ENCODE measurements at places on chromosomes 2 and 18.
A peak's percentile ranks its signal among the peaks of the same experiment; 100 is the strongest.

GRCh38 chr2:127196998-127197397 lies 23.1 kb downstream of the CYP27C1 start:
- no peak for DNase-seq

DNA sequence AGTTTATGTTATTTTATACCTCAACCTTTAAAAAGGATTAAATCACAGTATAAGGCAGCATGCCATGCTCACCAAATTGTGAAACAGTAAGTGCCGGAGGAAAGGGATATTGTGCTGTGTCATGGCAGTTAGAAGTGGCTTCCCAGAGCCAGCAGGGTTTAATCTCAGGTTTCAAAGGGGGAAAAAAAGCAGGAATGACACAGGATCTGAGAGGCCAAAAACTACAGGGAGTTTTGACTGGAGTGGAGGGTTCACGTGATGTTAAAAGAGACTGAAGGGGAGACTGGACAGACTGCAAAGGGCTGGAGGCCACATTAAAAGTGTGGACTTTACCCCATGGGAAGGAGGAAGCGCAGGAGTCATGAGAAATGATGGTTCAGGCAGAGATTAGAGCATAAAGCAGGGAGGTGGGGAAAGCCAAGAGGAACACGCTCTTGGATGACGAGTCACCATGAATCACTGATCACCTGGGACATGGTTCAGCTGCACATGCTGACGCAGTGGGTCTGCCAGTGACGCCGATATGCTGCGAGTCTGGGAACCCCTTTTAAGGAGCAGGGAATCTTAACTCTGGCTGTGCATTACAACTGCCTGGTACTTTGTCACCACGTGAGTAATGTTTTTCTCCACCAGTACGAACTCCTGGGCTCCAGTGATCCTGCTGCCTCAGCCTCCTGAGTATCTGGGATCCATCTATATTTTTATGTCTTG lies 6.1 kb downstream of the CHMP1B start:
- DNase-seq, result no peak

- no peak for DNase-seq
Measured at GRCh38 chr2:219335373-219335786, 2.8 kb upstream of the RESP18 start.

DNA sequence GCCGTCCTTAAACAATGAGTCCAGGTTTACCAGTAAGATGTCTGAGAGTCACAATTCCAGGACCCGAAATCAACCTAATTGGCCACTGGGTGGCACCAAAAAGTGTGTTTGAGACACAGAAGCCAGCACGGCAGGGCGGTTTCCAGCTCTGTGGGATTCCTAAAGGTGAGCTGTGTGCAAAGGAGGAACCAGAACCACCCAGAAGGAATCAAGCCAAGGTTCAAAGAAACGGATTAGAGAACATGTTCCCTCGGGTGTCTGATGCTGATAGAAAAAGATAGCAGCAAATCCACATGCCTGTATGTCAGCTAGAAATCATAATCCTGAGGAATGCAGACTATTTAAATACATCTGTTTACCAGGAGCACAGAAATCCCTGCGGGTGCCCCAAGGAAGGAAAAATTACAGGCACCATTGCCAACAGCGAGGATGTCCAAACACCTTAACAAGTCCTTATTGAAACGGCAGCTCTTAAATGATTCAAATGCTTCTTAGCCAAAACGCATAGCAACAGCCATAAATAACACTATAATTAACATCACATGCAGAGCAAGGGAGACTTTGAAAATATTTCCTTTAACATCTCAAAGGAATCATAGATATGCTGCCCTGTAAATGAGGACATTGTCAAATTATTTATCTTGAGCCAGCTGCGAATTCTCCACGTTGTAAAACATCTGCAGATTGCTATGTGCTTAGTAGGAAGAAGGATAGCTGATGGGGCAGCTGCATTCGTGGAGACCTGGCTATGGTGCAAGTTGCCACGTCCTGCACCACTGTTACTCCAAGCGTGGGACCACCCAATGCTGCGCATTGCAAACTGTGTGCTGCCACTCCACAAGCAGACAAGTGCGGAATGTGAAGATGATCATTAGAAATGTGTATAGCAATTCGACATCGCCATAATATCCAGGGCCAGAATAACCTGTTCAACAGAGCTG lies 318.7 kb upstream of the NCKAP5 start:
- DNase-seq, result peak; percentile 22

DNA sequence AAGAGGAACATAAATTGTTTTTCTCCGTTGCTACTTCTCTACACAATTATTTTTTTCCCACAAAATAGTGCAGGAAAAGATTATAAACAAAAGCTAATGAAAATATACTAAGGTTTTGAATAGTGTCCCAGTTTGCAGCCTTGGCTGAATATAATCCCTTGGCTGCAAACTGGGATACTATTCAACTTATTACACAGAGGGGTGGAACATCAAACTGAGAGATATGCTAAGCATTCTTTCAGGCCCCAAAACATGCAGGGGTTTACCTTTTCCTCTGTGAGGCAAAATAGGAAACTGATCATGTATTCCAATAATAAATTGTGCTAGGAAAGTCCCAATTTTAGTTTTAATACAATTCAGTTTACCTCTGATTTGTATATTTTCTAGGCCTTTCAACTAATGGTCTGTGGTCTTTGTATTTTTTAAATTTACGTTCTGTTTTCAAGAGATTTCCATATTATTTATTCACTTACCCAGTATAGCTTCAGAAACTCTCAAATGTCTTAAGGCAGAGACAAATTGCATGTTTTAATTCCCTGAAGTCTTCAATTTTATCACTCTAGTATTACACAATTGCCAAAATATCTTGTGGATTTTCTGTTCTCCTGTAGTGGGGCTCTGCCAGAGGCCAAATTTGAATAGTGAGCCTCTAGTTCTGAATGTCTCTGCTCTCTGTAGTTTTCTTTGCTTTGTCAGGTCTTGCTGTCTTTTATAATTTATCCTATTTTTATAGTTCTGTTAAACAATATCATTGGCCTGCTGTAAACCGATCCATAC lies 63.9 kb downstream of the PPP1R1C start:
- no peak for DNase-seq

GRCh38 chr2:48199070-48199469 lies 292.8 kb upstream of the FBXO11 start:
- no peak for DNase-seq

DNA sequence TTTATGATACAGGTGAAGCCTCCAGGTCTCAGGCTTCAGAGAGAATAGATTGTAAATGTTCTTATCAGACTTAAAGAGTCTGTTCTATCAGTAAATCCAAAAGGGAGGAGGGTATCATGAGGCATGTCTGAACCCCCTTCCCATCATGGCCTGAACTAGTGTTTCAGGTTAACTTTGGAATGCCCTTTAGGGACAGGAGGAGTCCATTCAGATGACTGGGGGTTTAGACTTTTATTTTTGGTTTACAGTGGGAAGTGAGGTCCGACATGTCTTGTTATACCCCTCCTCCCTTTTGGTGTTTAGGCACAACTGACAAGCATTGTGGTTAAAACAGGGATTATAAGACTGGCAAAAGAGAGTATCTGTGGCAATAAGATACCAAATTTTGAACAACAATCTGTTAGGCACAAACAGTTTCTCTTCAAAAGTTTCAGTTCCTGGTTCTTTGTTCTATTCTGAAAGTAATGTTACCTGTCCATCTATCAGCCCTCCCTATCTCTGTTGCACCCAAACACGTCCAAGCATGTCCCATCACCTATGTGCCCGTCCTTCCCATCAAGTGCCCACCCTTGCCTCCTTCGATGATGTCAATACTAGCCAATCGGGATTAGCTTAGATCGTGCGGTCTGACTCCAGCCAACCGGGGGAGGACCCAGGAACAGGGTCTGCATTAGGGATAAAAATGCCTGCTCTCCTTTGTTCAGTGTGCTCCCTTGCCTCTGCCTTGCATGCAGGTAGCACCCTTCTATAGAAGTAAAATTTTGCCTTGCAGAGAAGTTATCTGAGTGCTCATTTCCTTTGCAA lies 16.4 kb downstream of the TCF23 start:
- no peak for DNase-seq

DNA sequence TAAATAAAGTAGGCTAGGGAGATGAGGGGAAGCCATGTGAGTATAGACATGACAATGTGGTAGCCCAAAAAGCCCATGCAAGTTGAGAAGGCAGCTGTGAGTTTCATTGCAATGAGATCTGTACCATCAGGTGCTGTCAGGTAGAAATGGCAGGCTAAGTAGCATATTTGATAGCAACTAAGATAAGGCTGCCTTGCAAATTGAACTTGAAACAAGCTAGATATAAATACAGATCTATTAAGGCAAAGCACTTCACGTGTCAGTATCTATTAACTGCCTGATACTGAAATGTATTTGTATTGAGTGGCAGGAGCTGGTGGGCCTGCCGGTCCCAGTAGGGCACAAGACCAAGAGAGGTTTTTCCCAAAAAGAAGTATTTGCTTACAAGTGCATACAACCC lies 419.9 kb downstream of the TDRD15 start:
- no peak for DNase-seq

GRCh38 chr18:11383381-11383780 lies 226.0 kb upstream of the SLC35G4 start:
- DNase-seq, result no peak

DNA sequence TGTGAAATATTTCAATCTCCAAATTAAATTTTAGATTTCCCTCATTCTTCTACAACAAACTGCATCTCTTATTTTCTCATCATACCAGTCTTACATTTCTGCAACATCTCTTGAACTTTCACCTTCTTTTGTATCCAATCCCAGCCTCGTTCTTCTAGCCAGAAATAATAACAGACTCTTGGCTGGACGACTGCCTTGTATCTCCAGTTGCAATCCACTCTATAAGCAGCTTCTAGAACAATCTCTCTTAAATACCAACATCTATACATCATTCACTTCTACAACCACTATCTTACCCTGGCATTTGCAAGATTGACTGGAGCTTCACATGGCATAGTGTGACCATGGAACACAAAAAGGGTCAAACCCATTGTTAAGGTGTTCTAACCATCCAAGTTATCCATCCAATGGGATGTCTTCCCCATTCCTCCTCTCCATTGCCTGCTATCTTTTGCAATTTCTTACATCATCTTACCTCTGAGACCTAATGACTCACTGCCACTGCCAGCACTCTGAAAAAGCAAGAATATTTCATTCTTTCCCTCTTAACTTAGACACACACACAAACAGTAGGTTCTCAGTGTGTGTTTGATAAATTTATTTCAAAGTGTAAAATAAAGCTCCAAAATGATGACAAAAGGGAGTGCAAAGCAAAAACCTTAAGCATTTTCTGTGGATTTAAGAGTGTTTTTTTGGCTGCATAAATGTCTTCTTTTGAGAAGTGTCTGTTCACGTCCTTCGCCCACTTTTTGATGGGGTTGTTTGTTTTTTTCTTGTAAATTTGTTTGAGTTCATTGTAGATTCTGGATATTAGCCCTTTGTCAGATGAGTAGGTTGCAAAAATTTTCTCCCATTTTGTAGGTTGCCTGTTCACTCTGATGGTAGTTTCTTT lies 145.6 kb downstream of the METTL4 start:
- DNase-seq, result no peak

DNA sequence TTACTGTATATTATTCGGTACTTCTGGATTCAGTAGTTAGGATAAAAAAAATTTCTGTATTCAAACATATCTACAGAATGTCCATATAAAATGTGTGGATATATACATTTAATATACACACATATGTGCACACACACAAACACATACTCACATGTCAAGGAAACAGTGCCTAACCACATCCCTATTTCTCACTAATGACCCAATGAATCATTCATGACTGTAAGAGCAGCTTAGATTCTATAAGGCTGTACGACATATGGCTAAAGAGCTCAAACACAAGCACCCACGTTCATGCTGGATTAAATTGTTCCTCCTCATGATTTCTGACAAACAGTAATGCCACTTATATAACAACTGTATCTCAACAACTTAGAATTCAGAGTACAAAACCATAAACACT lies 457.3 kb downstream of the ADCYAP1 start:
- DNase-seq, result no peak

DNA sequence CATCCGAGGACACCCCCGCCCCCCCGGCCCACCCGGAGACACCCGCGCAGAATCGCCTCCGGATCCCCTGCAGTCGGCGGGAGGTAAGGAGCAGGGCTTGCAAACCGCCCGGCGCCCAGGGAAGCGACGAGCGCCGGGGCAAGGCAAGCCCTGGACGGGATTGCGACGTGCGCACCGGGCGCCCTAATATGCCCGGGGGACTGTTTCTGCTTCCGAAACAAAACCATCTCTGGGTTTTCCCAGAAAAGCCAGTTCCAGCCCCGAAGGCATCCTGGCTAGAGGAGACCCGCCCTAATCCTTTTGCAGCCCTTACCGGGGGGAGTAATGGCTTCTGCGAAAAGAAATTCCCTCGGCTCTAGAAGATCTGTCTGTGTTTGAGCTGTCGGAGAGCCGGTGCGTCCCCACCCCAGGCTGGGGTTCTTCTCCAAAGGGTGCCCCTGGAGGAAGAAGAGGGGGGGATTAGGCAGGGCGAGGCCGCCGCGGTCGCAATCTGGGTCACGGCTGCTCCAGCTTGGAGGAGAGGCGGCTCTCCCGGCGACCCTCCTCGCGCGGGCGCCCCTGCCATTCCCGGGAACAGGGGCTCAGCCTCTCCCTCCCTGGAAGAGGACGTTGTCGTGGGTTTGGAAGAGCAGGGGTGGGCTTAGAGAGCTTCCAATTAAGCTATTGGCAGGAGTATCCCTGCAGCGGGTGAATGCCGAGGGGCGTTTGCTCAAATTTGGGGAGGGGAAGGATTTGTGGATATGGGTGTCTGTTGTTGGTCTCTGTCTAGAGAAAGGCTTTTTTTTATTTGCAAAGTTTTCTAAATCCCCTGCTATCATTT lies 521 bp downstream of the MYCN start:
- DNase-seq, result no peak

- no peak for DNase-seq
Measured at GRCh38 chr18:76055578-76055977, 439.5 kb downstream of the ZNF516 start.

DNA sequence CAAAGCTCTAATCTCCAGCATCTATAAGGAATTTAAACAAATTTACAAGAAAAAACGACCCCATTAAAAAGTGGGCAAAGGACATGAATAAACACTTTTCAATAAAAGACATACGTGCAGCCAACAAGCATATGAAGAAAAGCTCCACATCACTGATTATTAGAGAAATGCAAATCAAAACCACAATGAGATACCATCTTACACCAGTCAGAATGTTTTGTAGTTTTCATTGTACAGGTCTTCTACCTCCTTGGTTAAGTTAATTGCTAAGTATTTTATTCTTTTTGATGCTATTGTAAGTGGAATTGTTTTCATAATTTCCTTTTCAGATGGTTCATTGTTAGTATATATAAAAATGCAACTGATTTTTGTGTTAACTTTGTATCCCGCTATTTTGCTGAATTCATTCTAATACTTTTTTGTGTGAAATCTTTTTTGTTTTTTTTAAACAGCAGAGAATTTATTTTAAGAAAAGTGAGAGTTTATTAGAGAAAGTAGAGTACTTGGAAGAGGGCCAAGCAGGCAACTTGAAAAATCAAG lies 40.7 kb downstream of the SLC39A10 start:
- no peak for DNase-seq

- DNase-seq, result peak; percentile 25
Measured at GRCh38 chr18:51196118-51196810, 1.2 kb downstream of the MEX3C start.

DNA sequence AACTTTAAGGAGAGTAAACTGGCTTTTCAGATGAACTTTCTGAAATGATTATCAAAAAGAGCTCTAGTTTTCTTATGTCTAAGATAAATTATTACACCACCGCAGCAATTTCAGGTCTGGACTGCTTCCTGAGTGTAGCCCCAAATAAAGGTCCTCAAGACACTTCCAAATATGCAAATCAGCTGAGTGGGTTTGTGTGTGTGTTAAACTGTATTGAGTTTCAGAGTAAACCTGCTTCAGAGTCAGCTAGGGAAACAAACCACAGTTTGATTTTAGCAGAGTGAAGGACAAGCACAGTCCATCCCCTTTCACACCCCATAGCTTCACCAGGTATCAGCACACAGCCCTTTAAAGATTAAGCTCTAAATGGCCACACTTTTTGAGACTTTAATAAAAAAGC lies 168.7 kb downstream of the NRXN1 start:
- DNase-seq, result no peak

Data from stimulated activated CD4-positive, alpha-beta T cell treated with anti-CD3 and anti-CD28 coated beads, Interleukin-15, amount 100 ng/mL, for 1 hour (primary cell).